Right cardiac atrium (tissue), 5 donors: ENCODE measurements at places on chromosomes 12 and 14.

- DNase-seq = no peak
Observed at GRCh38 chr14:33309106-33309505, 370.4 kb downstream of the NPAS3 start.

- DNase-seq = no peak
Observed at GRCh38 chr12:52149651-52150241, 42.1 kb downstream of the KRT80 start.

- no peak for DNase-seq
Observed at GRCh38 chr12:123367511-123367910, 2.9 kb upstream of the SBNO1 start.

DNA sequence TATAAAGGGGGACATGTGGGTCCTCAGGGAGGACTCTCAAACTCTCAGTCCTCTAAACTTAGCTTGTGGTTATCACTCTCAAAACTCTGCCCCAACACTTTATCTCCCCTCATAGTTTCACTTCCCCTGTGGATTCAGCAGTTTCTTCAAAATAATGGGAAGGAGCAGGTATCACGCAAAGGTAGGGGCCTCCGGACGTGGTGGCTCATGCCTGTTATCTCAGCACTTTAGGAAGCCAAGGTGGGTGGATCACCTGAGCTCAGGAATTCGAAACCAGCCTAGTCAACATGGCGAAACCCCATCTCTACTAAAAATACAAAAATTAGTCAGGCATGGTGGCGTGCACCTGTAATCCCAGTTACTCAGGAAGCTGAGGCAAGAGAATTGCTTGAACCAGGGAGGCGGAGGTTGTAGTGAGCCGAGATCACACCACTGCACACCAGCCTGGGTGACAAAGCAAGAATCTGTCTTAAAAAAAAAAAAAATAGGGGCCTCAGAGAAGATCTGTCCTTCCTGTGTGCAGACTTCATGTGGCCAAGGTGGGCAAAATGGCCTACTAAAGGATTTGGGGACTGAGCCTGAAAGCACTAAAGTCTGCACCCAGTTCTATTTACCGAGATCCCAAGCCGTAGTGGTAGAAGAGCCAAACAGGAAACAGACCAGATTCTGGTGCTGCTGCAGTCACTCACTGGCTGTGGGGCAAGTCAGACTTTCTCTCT lies 6.4 kb downstream of the ITGB7 start:
- peak; percentile 25 for DNase-seq

- DNase-seq = no peak
Observed at GRCh38 chr12:104588047-104588920, 131.5 kb downstream of the CHST11 start.

GRCh38 chr12:1162081-1162760 lies 171.2 kb downstream of the ERC1 start:
- no peak for DNase-seq

DNA sequence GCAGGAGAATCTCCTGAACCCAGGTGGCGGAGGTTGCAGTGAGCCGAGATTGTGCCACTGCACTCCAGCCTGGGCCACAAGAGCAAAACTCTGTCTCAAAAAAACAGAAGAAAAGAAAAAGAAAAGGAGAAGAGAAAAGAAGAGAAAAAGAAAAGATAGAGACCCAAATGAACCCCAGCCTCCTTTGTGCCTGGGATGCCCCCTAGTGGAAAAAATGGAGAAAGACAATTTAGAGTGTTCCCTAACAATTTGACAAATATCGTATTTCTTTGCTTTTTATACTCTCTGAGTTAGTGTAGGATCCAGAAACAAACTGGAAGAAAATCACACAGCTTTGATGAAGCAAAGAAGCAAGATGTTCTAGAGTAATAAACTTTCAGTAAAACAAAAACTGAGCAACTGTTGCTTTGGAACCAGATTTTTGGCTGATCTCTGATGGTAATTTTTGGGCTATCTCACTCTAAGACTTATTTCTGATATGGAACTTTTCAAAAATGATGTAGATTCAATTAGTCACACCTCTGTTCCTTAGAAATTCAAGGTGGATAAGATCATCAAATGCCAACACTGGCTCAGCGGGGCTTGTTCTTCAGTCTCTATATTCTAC lies 18.6 kb upstream of the PRKAB1 start:
- DNase-seq = no peak

- DNase-seq = no peak
Observed at GRCh38 chr12:52906191-52906601, 1.3 kb upstream of the KRT8 start.

DNA sequence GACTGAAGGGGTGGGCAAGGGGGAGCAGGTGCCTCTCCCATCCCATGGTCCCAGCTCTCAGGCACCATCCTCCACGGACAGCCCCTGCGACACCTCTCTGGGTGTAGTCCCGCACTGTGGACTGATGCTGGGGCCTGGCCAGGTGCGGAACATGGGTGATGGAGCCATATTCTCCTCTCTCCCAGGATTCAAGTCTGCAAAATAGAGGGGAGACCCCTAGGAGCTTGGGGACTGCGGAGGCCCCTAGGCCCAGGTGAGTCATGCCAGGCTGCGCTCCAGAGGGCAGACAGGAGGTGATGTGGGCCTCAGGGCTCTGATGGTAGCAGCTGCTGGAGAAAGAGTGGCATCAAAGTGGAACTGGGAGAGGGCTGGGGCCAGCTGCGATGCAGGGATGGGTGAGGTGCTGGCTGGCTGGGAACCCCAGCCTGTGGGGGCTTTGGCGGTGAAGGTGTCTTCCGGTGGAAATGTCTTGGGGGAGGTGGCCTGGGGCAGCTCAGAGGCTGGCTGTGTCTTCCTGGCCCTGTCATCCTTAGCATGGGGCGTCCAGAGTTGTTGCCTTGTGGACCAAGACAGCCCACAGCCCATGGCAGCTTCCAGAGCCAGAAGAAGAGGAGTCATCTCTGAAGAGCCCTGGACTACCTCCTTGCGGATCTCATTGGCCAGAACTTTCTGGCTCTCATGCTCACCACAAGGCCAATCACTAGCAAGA lies 149.1 kb downstream of the KIF26A start:
- DNase-seq = peak; percentile 29

DNA sequence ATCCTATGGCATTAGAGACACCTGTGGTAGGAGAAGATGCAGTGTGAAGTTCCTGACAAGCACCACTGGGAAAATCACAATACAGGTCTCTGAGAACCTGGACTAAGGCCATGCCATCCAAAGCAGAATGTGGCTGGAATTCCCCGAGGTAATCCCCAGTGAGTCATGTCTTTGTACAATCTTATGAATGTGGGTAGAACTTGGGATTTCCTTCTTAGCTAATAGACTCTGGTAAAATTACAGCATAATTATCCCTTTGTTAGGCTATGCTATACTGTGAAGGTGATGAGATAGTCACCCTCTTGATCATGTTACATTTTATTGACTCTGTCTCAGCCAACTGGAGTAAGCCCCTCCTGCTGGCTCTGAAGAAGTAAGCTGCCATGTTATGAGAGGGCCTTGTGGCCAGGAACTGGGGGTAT lies 224.3 kb upstream of the DCN start:
- no peak for DNase-seq

- DNase-seq = no peak
Observed at GRCh38 chr14:54769951-54770863, 132.4 kb downstream of the GCH1 start.

GRCh38 chr12:2285462-2285861 lies 232.7 kb downstream of the CACNA1C start:
- DNase-seq = no peak

GRCh38 chr14:77198561-77198960 lies 17.0 kb downstream of the TMEM63C start:
- no peak for DNase-seq

DNA sequence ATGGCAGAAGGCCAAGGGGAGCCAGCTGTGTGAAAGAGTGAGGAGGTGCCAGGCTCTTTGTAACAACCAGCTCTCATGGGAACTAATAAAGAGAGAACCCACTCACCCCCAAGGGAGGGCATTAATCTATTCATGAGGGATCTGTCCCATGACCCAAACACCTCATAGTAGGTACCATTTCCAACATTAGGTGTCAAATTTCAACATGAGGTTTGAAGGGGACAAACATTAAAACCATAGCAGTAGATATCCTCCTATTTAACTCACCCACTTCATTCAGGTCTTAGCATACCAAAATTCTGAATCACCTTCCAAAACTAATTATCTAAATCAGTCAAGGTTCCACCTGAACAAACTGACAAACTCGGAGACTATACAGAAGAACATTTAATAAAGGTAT lies 75.3 kb downstream of the PPFIA2 start:
- no peak for DNase-seq

GRCh38 chr12:121843236-121843982 lies 15.2 kb downstream of the HPD start:
- no peak for DNase-seq

DNA sequence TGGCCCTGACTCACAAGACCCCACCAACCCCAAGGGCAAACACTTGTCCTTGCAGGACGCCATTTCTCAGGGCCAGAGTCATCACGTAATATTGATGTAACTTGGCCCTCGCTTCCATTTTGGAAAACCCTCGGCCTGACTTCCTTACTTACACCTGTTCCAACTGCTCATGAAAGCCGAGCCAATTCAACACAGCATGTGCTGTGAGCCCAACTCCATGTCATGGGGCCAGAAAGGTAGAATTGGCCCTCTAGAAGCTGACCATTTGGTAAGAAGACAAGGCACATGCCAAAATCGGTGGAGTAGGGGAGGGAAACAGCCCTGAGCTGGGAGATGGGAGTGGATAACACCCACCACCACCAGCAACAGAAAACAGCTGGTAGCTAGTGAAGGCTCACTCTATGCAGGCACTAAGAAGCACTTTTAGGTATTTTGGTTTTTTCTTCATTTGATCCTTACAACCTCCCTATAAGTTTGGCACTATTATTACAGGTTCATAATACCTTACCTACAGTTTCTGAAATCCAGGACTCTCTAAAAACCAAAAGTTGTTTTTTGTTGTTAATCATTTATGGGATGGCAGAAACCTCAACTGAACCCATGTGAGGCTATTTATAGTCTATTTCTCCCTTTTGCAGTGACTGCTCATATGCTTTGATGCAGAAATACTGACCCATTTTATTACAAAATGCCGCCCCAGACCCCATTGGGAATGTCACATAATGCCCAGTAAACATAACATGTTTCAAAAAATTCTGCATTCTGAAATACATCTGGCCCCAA lies 6.5 kb downstream of the TTC7B start:
- DNase-seq = no peak

DNA sequence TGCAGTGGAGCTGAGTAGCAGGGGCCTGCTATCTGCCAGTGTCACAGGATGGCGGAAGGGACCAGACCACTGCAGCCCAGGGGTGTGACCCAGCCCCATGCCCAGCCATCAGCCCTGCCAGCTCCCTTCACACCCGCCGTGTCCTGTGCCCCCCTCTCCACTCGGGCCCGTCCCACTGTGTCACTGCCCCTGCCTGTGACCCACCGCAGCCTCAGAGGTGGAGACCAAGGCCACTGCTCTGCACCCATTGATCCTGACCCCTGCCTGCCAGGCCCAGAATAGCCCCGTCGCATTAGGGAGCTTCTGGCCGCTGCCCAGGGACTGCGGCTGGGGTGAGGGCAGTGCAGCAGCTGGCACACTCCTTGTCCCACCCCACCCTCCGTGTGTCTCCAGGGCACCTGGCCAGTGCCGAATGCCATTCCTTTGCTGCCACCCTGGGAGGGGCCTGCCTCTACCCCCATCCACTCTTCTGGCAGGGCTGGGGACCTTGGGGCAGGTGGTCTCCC lies 2.1 kb upstream of the CRIP2 start:
- DNase-seq = peak; percentile 93

DNA sequence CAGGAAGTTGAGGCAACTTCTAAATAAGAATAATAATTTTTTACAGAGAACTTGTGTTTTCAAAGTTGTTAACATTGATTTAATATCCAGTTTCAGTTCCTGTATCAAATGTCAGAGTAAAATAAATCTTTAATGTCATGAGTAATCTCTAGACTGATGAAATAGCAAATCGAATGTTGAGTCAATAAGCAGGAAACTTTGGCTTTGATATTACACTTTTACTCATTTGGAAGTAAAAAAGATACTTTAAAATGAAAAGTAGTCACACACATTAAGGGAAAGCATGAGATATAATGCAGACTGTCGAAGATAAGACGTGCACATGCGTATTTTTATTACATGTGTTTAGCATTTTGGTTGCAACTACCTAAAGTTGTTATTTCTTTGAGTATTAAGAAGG lies 78.2 kb upstream of the PTGDR start:
- no peak for DNase-seq

- DNase-seq = no peak
Observed at GRCh38 chr12:120884644-120885043, 19.5 kb downstream of the SPPL3 start.

DNA sequence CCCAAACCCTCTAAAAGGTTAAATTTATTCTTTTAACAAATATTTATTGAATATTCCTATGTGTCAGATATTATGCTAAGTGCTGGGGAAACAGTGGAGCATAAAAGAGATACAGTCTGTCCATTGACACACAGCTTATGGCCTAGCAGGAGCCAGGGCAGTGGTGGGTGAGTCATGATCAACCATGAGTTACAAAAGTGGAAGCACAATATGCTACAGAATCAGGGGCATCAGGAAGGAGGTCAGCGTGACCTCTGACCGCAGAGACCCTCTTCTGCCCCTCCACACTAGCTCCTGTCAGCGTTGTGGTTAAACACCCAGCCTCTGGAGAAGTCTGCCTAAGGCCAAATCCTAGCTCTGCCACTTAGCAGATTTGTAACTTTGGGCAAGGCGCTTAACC lies 4.7 kb upstream of the PPP1R1A start:
- no peak for DNase-seq

GRCh38 chr12:118402251-118402650 lies 25.9 kb downstream of the SUDS3 start:
- DNase-seq = no peak

- no peak for DNase-seq
Observed at GRCh38 chr14:80718940-80719339, 222.6 kb downstream of the CEP128 start.

- DNase-seq = no peak
Observed at GRCh38 chr12:120142231-120142877, 25.8 kb upstream of the RAB35 start.

GRCh38 chr14:93012506-93012905 lies 89.6 kb downstream of the CHGA start:
- no peak for DNase-seq

- no peak for DNase-seq
Observed at GRCh38 chr12:113208041-113208934, 13.0 kb upstream of the TPCN1 start.

DNA sequence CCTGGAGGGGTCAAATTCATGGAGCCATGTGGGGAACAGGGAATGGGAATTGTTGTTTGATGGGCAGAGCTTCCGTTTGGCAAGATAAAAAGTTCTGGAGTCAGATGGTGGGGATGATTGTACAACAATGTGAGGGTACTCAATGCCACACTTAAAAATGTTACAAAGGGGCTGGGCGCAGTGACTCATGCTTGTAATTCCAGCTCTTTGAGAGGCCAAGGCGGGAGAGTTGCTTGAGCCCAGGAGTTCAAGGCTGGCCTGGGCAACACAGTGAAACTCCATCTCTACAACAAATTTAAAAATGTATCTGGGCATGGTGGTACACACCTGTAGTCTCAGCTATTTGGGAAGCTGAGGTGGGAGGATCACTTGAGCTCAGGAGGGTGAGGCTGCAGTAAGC lies 66.0 kb upstream of the DIO3 start:
- no peak for DNase-seq

DNA sequence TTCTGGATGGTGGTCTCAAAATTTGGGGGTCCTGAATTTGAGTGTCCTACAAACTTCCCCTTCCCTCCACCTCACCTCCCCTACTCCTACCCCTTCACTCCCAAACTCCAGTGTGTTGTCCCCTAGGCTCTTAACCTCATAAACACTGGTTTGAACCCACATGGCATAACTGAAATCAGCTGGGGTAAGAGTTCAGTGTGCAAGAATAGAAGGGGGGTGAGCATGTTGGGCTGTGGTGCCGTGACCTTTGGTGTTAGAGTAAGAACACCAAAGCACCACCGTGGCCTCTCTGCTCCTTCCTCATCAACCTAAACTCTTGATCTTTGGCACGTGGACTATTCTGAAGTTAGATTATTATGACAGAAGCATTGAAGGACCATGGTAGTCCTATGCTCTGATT lies 11.0 kb downstream of the PCBP2 start:
- DNase-seq = no peak
